SJSA1 (cell line): ENCODE measurements at places on chromosomes 2 and 18. TPM values are rescaled to one million over a fixed set of nuclear protein-coding genes. Genes with fewer than 3 reads are reported as not detected.

DNA sequence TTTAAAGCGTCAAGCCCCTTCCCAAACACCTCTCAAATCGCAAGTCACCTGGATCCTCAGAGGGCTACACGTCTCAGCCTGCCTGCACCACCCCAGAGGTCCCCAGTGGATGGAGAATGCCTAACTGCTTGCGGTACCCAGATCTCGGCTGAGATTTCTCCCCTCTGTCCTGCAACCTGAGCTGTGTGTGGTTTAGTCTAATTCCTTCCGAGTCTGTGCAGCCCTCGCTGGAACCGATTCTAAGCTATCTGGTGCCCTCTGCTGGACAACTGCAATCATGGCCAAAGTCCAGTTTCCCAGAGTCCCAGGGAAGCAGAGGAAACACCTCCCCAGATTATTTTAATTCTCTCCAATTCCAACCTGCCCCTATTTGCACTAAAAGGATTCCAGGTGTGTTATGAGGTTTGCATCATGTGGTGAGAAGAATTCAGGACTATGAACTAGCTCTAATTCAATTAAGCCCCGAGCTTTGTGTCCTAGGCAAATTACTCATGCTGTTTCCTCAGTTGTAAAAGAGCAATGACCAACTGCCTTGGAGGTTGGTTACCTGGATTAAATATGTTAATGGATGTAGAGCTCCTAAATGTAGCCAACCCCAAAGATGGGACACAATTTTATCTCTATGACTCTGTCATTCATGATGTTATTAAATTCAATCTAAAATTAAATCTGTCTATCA is 276.1 kb upstream of the NCKAP5 start:
- peak; percentile 76 for DNase-seq

GRCh38 chr2:241157841-241158545 is 7.7 kb downstream of the PPP1R7 start:
- DNase-seq = peak; percentile 95

DNA sequence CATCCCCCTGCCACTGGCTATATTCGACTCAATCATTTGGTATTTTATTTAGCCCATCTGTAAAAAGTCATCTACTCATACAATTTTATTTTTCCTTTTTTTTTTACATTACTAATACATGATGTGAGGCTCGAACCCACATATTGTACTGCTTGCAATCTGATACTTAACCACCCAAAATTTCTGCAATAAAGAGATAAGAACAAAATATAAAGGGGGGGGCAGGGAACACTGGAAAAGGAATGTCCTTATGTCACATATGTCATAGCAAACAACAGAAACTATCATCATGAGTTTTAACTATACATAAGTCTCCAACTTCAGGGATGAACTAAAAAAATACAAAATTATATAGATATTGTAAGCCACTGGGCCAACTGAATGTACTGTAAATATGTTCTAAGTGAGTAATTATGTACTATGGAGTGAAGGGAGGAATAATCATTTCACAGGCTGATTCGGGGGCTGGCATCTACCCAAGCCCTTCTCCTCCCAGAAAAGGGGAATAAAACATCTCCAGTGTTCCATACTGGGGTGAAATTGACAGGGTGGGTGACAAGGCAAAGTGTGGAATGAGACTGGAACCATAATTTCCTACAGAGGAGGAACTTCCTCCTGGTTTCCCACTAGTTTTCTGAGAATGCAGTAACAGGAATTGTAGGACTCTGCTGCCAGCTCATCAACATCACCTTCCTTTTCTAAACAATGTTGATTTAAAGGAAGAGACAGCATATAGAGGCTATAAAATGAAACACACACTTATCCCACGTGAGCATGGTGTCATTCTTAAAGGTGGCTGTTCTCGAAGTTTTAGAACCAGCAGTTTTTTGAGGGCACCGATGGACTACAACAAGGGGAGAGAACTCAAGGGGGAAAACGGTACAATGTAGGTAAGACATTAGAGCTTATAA is 79.5 kb downstream of the FARSB start:
- no peak for DNase-seq

GRCh38 chr2:213187833-213188532 is 36.6 kb upstream of the IKZF2 start:
- peak; percentile 94 for DNase-seq

DNA sequence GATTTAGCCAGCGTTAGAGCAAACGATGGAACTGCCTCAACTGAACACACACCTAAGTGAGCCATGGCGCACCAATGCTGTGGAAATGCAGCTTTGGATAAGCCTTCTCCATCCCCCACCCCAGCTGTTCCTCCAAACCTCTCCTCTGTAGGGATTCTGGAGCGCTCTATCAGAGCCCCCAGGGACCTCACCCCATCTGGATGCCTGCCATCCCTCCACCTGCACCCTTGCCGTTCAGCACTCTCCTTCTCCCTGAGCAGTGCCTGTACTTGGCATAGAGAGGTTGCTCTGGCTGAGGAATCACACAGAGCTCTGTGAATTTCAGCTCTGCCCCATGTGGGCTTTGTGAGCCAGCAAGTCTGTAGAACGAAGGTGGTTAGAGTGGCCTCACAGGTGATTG is 42.8 kb upstream of the INHBB start:
- DNase-seq = no peak

DNA sequence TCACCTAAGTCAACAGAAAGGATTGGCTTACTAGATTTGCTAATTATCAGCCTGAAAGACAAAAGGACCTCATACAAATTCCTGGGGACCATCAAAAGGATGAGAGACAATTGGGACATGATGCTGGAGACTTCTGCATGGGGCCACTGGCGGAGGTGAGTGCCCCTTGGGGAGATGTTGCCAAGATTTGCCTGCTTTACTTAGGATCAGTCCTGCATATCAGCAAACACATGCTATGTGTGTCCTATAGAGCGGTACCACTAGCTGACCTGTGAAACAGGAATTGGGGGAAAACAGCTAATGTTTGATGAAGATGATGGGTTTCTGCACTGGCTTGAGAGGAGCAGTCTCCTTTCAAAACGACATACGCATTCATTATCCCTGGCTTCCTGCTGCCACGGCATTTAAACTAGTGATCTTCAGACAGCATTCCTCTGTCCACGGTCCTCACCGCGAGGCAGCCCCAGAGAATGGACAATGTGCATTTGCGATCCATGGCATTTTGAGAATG is 104.2 kb downstream of the TGIF1 start:
- no peak for DNase-seq

GRCh38 chr2:133287709-133288108 is 280.6 kb downstream of the NCKAP5 start:
- DNase-seq = no peak

CAPN14 gene
- total RNA-seq = 0.41 TPM in 1 of 2 replicates, not detected in the other

RFTN2 gene
- total RNA-seq = 0.16 and 0.21 TPM in 2 replicates

SRD5A2 gene
- total RNA-seq = not detected in 2 replicates

OTOF gene
- total RNA-seq = not detected in 2 replicates
